ENCODE measurements at places on chromosomes 5 and 9. TPM values are rescaled to one million over a fixed set of nuclear protein-coding genes. Genes with fewer than 3 reads are reported as not detected.

RANBP3L gene
- total RNA-seq, result not detected

IFNA2 gene
- not detected for total RNA-seq

GRCh38 chr5:174542037-174542436 is 182.3 kb upstream of the MSX2 start:
- no peak for DNase-seq

DNA sequence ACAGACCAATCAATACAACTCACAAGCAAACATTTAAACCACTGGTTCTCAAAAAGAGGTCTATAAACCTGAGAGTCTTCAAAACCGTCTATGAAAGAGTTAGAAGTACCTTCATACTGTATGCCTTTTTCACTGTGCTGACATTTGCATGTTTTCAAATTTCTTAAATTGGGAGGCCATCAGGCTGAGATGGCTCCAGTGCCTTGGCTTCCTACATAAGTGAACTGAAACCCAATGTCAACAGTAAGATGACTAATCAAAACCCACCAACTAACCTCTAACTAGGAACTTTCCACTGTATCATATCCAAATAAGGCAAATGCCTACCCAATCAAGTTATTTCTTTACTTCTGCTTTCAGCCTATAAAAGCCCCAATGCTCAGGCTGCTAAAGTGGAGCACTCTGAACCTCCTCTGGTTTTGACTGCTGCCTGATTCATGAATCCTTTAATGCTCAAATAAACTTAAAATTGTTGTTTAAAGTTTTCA is 35.1 kb downstream of the FAM13B start:
- DNase-seq, result peak; percentile 53

DNA sequence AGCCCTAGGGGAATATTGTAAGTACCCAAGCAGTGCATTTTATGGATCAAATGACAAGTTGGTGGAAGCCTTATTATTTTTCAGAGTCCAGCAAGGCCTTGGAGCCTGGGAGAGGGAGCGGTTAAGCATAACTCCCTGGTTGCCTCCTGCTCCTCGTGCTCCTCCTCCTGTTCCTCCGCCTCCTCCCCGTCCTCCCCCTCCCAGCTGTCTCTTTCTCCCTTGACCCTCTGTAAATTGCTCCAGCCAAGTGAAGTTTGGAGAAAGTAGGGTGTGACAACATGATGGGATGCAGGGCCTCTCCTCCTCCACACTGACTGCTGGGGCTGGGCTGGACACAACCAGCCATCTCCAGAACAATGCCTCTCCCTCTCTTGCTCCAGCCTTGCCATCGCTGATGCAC is 586.9 kb downstream of the CCDC171 start:
- DNase-seq, result no peak

DRD1 gene
- not detected for total RNA-seq

SPAG8 gene
- total RNA-seq, result 0.63 TPM

AQP3 gene
- 2.6 TPM for total RNA-seq

DNA sequence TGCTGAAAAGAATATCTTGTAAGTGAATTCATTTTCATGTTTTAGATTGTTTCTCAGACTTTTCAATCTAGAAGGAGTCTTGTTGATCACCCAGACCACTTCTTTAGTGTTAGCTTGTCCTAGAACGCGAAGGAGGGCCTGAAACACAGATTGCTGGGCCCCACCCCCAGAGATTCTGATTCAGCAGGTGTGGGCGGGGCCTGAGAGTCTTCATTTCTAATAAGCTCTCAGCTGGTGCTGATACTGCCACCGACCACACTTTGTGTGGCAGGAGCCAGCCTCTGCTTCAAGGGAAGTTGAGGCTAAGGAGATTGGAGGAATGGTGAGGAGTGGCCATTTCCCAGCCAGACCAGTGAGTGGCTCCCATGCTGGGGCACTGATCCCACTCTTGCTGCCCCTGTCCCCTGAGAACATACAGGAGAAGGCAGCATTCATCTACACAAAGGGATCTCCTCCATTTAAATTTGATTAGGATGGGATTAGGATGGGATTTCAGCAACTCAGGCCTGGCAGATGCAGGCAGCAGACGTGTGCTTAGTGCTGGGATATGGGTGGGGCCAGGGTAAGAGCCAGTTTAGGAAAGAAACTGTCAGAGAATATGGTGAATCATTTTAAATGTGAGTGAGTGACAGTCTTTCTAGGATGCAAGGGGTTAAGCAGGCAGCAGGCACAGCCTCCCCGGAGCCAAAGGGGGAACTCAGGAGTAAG is 35.9 kb downstream of the ZNF618 start:
- DNase-seq, result no peak

LHFPL2 gene
- total RNA-seq, result not detected

GRCh38 chr5:136458481-136458880 is 93.1 kb upstream of the TRPC7 start:
- DNase-seq, result no peak

GRCh38 chr9:89677702-89678395 is 73.0 kb downstream of the GADD45G start:
- no peak for DNase-seq

DNA sequence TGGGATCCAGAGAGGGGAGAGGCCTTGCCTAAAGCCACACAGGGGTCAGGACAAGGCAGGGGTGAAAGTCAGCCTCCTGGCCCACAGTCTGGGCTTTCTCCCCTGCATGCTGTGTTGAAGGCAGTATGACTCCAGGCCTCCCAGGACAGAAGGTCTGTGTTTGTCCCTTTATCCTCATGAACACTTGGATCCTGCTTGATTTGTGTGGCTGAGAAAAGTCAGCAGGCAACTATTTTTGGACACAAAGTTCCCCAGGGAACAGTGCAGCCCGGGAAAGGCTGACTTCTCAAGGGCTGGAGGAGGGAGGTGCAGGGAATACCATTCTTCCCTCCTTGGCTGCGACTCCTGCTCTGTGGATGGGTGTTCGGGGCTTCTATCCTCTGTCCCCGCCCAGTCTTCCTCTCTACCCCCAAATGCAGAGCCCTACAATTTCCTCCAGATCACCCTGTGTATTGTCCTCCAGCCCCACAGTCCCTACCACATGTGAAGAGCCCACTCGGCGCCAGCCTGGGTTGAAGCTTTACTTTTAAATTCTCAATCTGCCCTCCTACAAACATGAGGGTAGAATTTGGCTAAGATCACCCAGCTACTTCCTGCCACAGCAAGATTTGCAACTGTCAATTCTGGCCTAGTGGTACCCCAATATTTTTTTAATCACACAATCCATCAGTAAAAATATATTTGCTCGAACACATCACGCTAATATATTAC is 4.1 kb downstream of the AKNA start:
- DNase-seq, result no peak

COL27A1 gene
- 9.7 TPM for total RNA-seq

GADD45G gene
- 5.0 TPM for total RNA-seq

GRCh38 chr5:141496038-141496437 is 7.2 kb downstream of the PCDHGC5 start:
- DNase-seq, result no peak

DNA sequence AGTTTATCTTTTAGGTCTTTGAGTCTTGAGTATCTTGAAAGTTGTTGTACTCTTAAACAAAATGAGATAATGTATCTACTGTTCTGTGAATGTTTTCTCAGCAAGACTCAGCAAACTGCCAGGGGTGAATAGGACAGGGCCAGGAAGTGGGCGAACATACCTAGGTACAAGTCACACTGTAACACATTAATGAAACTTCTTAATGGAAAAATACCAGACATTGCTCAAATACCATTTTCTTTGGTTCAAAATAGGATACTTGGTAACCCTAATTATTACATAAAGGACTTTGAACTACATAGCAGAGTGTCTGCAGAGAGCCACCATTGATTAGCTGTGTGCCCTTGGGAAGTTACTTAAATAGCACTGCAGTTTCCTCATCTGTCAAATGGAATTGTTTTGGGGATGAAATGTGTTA is 197.5 kb downstream of the ARHGEF28 start:
- DNase-seq, result no peak

TPPP gene
- 0.20 TPM for total RNA-seq

GRCh38 chr5:142783601-142784341 is 13.6 kb downstream of the ARHGAP26 start:
- peak; percentile 90 for DNase-seq

DNA sequence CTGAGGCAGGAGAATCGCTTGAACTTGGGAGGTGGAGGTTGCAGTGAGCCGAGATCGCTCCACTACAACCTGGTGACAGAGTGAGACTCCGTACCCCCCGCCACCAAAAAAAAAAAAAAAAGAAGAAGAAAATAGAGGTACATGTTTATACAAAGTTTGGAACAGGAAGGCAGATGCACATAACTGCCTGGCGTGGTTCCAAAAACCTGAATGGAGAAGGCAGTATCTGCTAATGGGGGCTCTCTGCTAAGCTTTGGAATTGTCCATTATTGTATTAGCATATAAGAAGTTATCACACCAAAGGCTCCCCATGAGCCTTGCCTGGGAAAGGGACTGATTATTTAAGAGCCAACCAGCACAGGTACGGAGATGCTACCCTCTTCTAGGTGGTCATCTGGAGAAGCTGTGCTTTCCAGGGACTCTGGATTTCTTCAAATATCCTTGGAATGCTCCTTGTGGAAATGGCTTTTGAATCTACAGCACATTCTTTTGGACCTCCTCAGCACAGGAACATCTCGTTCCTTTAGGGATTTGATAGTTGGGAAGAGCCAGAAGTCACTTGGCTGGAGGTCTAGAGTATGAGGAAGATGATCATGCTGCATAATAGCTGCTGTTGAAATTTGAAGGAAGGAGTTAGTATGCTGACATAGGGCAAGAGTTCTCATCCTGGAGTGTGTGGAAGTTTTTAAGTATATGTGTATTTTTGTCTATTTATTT is 42.5 kb upstream of the ABCA1 start:
- no peak for DNase-seq

GRCh38 chr5:173786286-173787187 is 101.6 kb upstream of the CPEB4 start:
- DNase-seq, result peak; percentile 12

PTPN3 gene
- total RNA-seq, result 1.3 TPM

DNA sequence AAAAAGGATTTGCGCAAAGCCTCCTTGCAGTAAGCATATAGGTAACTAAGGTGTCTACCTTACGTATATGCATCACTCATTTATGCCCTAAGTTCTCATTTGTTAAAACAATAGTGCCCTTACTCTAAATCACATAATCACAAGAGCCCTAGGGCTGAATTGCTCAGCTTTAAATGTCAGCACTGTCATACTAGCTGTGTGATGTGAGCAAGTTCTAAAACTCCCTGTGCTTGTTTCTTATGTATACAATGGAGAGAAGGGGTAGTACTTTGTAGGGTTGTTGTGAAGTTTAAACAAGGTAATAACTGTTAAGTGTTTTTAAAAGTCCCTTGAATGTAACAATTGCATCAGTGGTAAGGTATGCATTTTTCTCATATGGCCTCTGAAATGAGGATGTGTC is 169.5 kb upstream of the DMRT1 start:
- no peak for DNase-seq

CDC42SE2 gene
- total RNA-seq, result 100 TPM

STPG3 gene
- total RNA-seq, result not detected

DNA sequence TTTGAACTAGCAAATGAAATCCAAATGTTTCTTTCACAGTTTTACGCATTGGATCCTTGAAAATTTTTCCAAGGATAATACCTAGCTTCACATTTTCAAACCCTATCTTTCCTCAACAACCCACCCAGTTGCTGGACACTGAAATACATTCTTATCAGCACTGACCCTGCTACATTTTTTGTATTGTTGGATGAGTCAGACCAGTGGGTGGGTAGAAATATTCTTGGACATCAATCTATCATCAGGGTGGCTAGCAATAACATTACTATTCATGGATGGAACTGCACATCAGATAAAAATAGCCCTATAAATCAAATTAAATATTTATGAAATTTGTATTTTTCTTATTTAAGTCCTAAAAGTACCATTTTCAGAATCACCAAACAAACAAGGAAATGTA is 407.4 kb upstream of the IZUMO3 start:
- DNase-seq, result no peak

GRCh38 chr5:21613971-21614488 is 1239.1 kb downstream of the CDH12 start:
- DNase-seq, result no peak

ZFP37 gene
- 1.4 TPM for total RNA-seq

KCNV2 gene
- not detected for total RNA-seq

CATSPER3 gene
- 0.32 TPM for total RNA-seq

DNA sequence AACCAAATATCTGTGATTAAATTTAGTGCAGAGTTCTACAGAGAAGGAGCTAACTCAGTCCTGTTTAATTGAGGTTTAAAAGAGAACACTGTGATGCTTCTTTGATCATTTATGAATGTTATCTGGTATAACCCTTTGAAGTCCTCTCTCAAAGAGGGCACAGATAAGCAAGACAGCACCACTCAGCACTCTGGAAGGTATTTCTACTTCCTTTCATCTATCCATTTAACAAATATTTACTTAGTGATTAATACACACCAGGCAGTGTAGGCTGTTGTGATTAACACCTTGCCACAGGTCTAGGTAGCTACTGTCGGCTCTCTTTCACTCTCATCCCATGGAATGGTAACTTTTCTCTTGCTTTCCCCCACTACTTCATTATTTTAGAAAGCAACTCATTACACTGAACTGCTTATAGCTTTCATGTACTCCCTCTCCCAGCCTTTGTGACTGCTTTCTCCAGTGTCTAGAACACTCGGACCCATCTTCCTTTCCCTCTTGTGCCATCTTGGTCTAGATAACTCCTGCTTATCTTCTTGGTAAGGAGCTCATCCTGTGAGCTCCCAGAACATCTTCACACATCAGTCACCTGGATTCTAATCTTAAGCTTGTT is 54.7 kb downstream of the GLDC start:
- no peak for DNase-seq

NR4A3 gene
- total RNA-seq, result 113 TPM
